ENCODE measurements at places on chromosomes 12 and 14.

GRCh38 chr12:94768398-94769046 is 118.2 kb upstream of the TMCC3 start:
- no peak for DNase-seq

- peak; percentile 42 for DNase-seq
These were observed 66.2 kb upstream of the GPR68 start for GRCh38 chr14:91310606-91311283.

DNA sequence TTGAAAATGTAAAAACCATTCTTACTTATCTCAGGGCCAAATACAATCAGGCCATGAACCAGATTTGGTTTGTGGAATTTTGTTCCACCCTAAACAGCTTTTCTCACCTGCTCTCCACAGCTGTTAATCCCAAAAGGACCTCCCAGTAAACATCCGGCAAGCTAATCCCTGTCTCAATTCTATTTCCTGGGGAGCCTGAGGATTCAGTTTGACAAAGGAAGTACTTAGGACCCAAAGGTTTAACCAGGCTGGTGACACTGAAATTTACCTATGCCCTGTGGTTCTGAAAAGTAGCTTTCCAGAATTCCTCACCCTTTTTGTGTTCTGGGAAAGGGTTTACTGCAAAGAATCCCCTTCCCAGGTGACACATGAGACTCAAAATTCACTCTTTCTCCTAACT is 15.0 kb downstream of the CAPZA3 start:
- no peak for DNase-seq

DNA sequence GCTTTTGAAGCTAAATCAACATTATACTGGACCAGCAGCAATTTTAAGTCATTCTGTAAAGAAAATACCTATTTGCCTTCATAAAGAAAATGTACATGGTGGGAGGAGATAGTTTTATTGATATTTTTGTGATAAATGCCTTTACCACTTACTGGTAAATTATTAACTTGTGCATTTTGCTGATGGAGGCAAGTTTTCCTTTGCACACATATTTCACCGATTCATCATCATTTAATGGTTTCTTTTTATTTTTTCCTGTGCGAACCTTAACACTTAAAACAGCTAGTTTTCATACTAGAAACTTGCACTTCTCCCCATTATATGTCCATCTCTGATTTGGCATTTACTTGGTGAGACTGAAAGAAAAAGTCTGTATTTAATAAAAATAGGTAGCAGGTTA is 239.3 kb downstream of the TRHDE start:
- DNase-seq, result no peak

- peak; percentile 36 for DNase-seq
These were observed 231.4 kb downstream of the PCNX1 start for GRCh38 chr14:71138448-71139293.

- DNase-seq, result no peak
These were observed 678 bp downstream of the MDM1 start for GRCh38 chr12:68331500-68331868.

- DNase-seq, result no peak
These were observed 58.3 kb downstream of the ZC3H14 start for GRCh38 chr14:88621100-88621499.

DNA sequence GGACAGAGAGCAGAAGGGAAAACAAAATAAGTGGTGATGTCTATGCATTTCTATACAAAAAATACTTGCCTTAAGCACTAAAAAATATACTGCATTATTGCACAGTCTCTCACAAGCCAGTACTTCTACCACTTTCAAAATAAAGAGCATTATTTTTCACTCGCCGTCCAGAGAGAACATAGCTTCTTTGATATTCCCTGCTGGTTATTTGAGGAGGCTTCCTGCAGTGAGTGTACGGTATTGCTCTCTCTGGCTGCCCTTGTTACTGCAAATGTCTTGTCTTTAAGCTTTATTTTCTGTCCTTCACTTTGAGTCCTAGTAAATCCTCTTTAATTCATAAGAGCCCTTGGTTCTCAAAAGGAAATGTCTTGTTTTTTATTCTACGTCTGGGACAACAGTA is 81.1 kb downstream of the EML1 start:
- DNase-seq, result no peak

DNA sequence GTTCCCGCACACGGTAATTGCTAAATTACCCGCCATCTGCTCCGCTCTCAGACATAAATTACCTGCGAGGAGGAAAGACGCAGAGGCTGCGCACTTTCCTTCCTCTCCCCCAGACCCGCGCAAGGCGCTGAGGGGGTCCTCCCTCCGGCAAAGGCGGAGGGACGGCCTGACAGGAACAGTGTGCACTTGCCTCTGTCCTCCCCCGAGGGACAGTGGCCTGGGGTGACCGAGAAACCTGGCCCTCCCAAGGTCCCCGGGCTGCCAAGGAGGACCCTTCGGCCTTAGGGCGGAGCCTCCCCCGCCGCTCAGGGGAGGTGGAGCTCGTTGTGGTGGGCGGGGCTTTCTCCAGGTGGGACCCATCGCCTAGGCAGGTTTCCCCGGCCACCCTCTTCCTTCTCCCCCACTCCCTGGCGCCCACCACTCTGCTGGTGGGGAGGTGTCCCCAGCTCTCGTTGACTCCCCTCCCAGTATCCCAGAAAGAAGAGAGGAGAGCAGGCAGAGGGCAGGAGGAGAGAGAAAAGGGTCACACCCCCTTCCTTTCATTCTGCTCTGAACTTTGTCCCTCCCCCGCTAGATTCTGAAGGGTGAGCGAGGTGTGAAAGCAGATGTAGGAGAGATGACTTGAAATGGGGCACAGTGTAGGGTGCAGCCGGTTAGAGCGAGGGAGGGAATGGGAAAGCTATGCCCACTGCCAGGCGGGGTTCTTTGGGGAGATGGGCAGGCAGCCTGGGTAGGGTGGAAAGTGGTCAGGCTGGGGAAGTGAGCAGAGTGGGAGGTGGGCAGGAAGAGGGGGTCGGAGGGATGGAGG is 11.4 kb upstream of the CALCOCO1 start:
- DNase-seq, result no peak

- no peak for DNase-seq
These were observed 22.7 kb upstream of the IFNG-AS1 start for GRCh38 chr12:67966560-67966959.

DNA sequence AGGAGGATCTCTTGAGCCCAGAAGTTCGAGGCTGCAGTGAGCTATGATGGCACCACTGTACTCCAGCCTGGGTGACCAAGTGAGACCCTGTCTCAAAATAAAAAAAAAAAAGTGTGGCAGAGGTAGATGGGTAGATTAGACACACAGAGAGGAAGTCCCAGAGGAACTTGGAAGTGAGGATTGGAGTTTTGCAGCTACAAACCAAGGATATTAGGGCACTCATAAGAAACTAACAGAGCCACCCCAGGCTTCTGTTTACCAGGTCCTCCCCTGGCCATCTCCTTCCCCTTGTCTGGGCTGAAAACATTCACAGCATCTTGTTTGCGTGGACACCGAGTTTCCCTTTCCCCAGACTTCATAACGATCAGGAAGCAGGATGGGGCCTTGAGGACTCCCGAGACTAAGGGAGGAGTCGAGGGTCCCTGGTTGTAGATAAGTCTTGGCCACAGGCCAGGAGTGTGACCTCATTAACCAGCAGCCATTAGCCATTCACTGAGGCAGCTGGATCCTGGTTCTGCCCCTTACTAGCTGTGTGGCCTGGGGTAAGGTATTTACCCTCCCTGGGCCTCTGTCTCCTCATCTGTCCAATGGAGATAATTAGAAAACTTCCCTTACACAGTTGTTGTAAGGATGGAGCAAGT is 2.1 kb downstream of the MAP1LC3B2 start:
- no peak for DNase-seq

- no peak for DNase-seq
These were observed 84.2 kb upstream of the TMEM263 start for GRCh38 chr12:106871477-106871876.

GRCh38 chr12:124761871-124762270 is 101.8 kb downstream of the SCARB1 start:
- DNase-seq, result no peak

GRCh38 chr12:131919051-131919347 is 10.1 kb upstream of the PUS1 start:
- no peak for DNase-seq

DNA sequence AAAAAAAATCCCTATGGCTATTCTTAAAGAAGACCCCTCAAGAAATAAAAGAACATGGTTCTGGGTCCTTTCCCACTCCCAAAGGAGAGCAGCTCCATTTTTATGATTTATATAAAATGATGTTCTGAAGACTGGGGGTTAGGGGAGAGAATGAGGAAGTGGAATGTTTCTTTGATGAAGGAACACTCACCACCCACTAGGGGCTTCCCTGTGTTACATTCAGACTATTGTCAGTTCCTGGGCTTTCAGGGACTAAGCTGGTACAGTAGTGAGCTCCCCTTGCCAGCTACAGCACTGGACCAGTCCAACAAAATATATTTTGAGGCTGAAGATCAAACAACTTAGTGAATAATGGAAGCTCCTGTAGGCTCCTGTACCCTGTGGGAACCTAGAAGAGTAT is 98.9 kb downstream of the HMGA2 start:
- no peak for DNase-seq

DNA sequence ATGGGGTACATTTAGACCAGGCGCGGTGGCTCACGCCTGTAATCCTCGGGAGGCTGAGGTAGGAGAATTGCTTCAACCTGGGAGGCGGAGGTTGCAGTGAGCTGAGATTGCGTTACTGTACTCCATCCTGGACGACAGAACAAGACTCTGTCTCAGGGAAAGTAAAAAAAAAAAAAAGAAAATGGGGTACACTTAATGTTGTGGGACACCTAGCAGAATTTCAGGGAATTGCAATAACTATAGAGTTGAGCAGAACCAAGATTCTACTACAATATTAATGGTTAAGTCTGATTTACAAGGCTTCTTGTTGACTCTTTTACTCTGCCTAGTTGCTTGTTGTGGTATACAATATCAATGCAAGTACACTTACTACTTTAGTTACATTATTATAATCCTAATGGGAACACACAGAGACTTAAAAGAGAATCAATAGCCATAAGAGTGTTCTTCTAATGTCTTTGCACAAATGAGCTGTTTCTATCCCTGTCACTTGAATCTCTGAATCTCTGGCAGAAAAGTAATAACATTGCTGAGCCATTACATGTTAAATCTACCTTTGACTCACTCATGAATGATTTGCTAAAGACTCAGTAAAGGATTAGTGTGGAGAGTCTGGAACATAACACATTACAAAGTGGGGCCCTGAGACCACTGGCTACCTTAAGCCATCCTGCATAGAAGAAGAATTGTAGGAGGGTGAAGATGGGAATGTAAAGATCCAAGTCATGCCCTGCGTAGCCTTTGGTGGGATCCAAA is 22.7 kb downstream of the BEST3 start:
- no peak for DNase-seq

GRCh38 chr12:26027401-26027800 is 68.9 kb downstream of the RASSF8 start:
- DNase-seq, result no peak

DNA sequence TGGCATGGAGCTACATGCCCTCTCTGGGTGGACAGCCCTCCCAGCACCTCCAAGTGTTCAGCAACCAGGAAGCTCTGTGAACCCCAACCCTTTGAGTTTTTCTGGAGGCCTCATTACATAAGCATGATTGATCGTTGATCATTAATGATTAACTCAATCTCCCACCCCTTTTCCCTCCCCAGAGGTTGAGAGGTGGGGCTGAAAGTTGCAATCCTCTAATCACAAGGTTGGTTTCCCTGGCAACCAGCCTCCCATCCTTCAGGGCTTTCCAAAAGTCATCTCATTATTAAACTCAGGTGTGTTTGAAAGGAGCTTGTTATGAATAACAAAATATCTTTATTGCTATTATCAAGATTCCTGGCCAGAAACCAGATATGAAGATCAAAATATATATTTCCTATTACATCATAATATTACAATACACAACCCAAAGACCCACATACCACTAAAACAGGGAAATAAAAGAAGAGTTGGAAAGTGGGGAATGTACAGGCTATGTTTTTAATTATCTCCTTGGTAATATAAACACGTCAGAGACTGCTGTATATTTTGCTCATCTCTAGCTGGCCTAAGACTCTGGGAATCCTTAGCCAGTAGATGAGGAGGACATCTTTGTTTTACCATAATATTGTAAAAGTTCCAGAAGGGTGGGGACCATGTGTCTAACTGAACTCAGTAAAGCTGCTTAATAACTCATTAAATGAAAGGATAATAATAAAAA is 73.6 kb downstream of the SSPN start:
- no peak for DNase-seq

DNA sequence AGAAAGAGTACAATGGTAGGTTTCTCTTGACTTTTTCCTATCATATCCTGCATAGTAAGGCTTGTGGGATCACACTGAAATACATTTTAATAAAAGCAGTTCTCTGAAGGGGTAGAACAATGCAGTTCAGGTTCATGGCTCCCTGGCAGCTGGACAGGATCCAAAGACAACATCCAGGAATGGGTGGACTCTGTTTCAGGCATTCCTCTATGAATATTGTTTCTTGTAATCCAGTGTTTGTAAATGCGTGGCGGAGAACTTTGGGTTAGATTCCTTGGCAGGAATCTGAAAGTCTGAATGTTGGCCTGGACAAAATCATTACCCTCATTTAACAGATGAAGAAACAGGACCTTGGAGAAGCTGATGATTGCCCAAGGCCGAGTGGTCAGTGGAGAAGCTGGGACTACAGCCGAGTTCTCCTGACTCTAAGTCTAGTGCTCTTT is 43.5 kb downstream of the SYNE2 start:
- DNase-seq, result no peak

GRCh38 chr12:131720921-131721320 is 10.0 kb downstream of the SFSWAP start:
- no peak for DNase-seq

- no peak for DNase-seq
These were observed 36.1 kb downstream of the PRORP start for GRCh38 chr14:35158491-35158890.

DNA sequence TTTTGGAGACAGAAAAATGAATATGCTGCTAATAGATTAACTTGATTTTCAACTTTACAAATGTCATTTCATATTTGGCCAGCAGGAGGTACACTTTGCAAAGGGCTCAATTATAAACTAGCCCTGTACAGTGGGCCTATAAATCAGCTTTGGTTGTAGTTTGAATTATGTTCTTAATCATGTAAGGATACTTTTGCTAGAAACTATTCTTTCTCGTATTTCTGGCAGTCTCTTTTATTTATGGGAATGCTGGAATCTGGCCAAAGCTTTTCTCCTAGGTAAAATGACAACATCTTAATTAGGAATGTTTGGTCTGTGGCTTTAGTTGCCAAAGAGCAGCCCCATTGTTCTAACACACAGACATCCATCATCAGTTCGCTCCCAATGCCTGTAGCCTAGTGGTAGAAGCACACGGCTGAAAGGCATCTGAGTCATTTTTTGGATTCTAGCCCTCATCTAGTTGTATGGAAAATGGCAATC is 1322.3 kb upstream of the SEL1L start:
- DNase-seq, result no peak

DNA sequence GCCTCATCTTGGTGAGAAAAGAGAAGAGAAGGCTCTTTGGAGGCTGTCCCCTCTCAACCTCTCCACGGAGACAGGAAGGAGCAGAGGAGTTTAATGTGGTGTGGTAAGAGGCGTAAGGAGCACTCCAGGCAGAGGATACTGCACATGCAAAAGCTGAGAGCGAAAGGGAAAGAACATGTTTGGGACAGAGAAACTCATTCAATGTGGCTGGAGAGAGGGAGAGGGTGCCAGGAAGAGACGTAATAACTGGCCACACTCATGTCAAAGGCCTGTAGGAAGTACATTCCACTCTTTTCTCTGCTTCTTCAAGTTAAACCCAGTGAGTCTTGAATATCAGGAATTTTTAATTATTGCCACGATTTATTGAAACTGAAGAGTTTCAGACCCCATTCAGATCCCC is 12.0 kb downstream of the VDR start:
- DNase-seq, result no peak
